ENCODE measurements at places on chromosomes 2 and 18. TPM values are rescaled to one million over a fixed set of nuclear protein-coding genes. Genes with fewer than 3 reads are reported as not detected.

Gene POTEI
- not detected for total RNA-seq

GRCh38 chr2:128263902-128264331 is 54.8 kb downstream of the HS6ST1 start:
- H3K27me3 ChIP-seq = peaks cover 2% of the 10 kb centered on the region
- H3K4me1 ChIP-seq = no peaks in the 10 kb centered on the region
- H3K27ac ChIP-seq = no peak overlapping the region
- H3K4me3 ChIP-seq = no peak overlapping the region
- DNase-seq = no peak
- no peaks in the 10 kb centered on the region for H3K36me3 ChIP-seq

DNA sequence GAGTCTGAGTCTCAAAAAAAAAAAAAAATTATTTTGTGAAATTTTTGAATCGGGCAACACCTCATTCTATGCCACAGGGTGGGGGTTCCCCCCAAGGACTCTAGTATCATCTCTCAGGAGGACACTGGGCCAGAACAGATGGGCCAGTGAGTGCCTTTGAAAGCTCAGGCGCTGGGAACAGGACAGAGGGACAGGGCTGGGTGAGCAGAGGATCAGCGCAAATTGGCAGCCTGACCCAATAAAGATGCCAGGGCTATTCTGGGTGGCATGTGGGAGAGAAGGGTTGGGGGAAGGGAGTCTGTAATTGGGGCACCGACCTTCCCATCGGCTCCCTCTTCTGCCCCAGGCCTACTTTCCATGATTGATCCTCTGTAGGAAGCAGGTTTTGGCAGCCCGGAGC is 44.0 kb downstream of the KIF3C start:
- H3K36me3 ChIP-seq = peaks cover 3% of the 10 kb centered on the region
- DNase-seq = no peak
- H3K27me3 ChIP-seq = no peaks in the 10 kb centered on the region
- no peak overlapping the region for H3K27ac ChIP-seq

DNA sequence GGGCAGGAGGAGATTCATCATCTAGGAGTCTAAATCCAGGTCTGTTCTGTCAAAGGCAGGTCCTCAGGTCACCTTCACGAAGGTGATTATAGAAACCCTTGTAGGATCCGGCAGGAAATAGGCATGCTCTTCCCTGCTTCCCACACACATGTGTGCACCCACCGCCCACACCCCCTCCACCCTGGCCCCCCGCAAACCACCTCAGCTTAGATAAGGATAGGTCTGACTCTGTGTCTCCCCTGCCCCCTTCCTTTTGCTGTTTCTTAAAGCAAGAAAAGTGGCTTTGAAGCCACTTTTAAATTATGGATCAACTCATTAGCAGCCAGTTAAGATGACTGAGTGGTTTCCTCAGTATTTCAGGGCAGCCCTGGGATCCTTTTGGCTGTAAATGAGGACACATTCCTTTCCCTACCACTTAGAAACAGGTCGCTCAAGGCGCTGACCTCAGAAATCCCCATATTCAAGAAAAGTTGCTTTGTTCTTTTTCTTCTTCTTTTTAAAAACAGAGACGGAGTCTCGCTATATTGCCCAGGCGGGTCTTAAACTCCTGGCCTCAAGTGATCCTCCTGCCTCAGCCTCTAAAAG is 14.5 kb upstream of the CIB4 start:
- H3K4me1 ChIP-seq = no peaks in the 10 kb centered on the region
- DNase-seq = no peak
- no peak overlapping the region for H3K27ac ChIP-seq
- H3K4me3 ChIP-seq = no peak overlapping the region
- no peaks in the 10 kb centered on the region for H3K36me3 ChIP-seq
- H3K27me3 ChIP-seq = peaks cover 18% of the 10 kb centered on the region

Data from activated CD4-positive, alpha-beta memory T cell treated with anti-CD3 and anti-CD28 coated beads, Interleukin-2, amount 10 ng/mL, durations not matched to agents 7 days and 5 days (primary cell).